ENCODE measurements at places on chromosomes 2 and 18. TPM values are rescaled to one million over a fixed set of nuclear protein-coding genes. Genes with fewer than 3 reads are reported as not detected.

The EVX2 gene
- total RNA-seq: not detected

GRCh38 chr2:188677142-188677541 is 297.0 kb upstream of the COL3A1 start:
- DNase-seq: no peak

The SLC40A1 gene
- total RNA-seq: 15.6 TPM

DNA sequence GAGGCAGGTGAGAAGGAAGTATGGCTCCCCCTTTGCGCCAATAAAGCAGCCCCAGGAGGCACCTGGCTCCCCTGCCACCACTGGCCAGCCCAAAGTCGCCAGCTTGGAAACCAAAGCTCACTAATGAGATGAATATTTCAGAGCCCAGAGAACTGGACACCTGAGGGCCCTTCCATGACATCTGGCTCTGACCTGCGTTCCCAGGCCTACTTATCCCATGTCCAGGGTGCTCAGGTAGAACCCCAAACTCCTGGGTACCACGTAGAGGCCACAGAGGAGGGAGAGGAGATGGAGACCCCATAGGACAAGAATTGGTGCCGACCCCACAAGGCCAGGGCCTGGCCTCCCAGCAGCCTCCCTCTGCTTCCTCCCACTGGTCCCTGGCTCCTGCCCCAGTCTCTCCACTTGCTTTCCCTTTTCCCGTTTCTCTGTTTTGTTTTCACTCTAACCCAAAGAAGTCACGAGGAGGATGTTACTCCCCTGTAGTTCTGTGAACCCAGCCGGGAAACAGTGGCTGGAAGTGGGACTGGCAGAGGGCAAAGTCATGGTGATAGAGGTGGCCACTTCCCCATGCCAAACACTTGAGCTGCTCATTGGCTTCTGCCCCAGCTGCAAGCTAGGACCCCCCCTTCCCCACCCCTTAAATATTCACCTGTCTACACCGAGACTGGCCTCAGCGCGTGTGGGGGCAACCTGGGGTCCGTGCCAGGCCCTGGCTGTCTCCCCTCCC is 820 bp downstream of the TMBIM1 start:
- DNase-seq: no peak

DNA sequence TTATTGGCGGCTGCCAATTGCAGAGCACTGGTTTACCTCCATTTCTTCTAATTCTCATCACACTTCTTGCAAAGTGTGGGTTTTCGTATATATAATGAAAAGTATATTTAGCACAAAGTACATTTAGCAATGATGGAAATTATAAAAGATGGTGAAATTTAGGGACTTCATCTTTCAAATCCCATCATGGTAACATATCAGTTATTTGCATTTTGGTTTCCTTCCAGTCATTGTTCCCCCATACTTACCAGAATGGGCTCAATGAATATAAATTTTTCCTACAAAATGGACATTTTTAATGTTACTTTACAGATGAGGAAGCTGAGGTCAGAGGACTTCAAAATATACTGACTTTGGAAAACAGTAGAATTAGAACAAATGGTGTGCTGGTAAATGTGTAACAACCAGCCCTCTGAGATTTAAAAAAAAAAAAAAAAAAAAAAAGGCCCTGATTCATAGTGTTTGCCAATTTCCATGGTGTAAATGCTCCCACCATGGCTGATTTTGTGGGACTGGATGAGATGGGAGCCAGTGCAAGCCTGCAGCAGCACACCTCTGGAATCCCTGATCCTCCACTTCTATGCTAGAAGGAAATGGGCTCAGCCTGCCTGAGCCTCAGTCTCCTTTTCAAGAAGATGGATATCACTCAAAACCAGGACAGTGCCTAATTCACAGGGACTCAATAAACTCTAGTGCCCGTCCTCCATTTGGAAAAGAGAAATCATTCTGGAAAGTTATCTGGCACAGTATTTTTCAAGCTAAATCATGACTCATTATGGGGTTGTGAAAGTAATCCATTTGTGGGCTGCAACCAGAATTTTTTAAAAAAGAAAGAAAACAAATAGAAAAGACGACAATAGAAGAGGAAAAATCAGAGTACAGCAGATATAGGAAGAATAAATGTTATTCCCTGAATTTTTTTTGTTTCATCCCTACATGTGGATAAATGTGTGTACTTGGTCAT is 34.0 kb downstream of the LBH start:
- DNase-seq: no peak

GRCh38 chr2:42340045-42340937 is 20.7 kb downstream of the COX7A2L start:
- DNase-seq: no peak

DNA sequence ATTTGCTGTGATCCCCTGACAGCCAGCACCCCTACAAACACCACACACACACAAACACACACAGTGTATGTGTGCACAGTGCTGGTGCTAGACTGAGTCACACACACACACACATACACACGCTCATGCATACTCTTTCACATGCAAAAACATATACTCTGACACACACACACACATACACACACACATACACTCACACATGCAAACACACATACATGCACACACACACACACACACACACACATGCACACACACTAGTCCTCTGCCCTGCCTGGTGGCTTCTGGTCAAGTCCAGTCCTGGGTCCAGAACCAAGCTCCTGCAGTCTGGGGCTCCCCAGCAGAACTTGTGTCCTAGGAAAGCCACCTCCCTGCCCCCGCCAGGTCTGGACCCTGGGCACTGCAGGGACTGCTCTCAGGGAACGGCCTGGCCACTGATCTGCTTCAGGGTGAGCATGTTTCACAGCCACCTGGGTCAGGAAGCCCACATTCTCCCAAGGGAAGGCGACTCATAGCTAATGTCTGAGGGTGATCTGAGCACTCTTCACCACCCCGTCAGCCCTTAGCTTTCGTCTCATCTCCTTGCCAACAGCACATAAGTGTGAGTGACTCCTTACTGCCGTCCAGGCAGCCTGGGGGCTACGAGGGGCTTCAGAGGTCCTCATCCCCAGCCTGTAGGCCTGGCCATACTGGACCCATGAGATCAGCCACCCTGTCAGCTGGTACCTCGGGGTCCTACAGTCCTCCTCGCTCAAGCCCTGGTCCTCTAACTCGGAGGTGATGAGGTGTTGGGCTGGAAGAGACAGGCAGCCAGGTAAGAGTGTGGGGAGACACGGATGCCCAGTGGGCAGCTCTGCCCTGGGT is 88.1 kb downstream of the MCFD2 start:
- no peak for DNase-seq

GRCh38 chr18:22219568-22220355 is 50.4 kb downstream of the GATA6 start:
- no peak for DNase-seq
